ENCODE measurements at places on chromosomes 1 and 21.

GRCh38 chr21:45898781-45899180 is 82.8 kb upstream of the COL6A1 start:
- no peak for DNase-seq

GRCh38 chr1:160806784-160807183 is 10.8 kb downstream of the LY9 start:
- DNase-seq, result no peak

DNA sequence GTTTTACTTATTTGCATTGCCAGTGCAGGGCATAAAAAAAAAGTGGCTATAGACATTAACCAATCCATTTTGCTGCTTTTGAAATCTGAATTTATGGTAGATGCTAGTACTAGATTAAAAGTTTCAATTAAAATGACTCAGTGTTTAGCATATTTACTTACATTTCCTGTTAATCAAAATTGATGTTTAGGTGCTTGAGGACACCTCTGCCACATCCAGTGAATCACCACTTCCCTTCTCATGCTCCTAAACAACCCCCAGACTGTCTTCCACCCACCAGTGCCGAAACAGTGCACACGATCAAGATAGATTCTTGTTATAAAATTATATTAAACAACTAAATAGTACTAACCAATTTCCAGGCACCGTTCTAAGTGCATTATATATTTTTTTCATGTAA is 32.7 kb downstream of the HSD17B7 start:
- no peak for DNase-seq

DNA sequence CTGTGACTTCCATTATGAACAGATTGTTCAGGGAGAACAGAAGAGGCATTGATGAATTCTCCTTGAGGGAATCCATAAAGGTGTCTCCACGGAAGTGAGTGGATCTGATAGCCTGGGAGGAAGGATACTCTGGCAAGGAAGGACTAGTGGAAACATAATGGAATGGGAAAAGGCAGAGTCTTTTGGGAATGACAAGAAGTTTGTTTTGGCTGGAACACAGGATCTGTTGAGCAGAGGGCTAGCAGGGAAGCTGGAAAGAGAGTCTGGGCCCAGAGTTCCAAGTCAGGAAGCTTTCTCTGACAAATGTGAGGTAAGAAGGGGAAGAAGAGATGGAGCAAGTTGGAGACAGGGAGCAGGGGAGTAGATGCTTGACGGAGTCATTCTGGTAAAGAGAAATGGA is 8.1 kb downstream of the ADAMTS5 start:
- DNase-seq, result no peak

GRCh38 chr1:58941471-58942289 is 157.8 kb upstream of the JUN start:
- no peak for DNase-seq

GRCh38 chr1:178619042-178619927 is 105.8 kb upstream of the RALGPS2 start:
- no peak for DNase-seq

GRCh38 chr1:30882678-30883388 is 25.7 kb downstream of the SDC3 start:
- DNase-seq, result no peak

All from iPS DF 19.7 (cell line).